SK-N-SH (cell line): ENCODE measurements at places on chromosomes 2 and 18. TPM values are rescaled to one million over a fixed set of nuclear protein-coding genes. Genes with fewer than 3 reads are reported as not detected.

ASIC4 gene
- polyA plus RNA-seq: 0.05 and 0.10 TPM in 2 replicates

AKAIN1 gene
- not detected in 2 replicates for polyA plus RNA-seq

EIF4E2 gene
- 27.6 and 29.1 TPM in 2 replicates for polyA plus RNA-seq

DNA sequence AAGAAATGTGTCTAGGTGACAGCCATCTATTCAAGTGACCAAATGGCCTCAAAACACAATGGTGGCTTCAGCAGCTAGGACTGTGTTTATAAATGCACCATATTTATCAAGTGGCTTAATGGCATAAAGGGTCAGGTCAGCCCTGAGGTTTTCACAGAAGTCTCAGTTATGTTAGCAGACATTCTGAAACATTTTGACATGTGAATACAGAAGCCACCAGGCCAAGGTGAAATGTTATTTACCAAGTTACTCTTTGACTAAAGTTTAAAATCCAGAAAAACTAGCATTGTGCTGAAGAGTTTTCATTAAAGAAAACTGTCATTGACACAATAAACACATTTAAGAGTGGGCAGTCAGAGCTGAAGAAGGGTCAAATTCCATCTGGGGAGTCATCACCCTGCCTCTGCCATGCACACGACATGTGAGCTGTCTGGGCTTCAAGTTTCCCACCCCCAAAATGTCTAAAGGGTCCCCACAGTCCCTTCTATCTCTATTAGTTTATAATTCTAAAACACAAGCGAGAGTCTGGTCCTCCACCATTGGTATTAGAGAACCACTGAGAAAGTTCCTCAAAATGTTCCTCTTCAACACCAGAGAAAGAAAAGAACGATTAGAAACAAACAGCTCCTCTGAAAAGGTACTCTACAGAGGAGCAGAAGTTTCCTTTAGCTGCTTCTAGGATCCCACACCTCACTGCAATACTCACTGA, 77.5 kb upstream of the FZD5 start:
- no peak for DNase-seq

DNA sequence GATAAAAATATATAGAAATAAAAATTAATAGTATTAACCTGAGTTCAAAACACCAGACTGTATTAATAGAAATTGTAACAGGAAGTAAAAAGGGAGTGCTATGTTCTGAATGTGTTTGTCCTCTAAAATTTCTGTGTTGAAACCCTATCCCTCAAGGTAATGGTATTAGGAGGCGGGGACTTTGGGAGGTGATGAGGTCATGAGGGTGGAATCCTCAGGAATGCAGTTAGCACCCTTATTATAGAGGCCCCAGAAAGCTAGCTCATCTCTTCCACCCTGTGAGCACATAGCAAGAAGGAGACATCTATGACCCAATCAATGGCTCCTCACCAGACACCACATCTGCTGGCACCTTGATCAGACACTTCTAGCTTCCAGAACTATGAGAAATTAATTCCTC, 124.5 kb downstream of the CMPK2 start:
- DNase-seq: no peak

GRCh38 chr2:44684559-44684958, 256.9 kb upstream of the SIX3 start:
- no peak for DNase-seq

DNA sequence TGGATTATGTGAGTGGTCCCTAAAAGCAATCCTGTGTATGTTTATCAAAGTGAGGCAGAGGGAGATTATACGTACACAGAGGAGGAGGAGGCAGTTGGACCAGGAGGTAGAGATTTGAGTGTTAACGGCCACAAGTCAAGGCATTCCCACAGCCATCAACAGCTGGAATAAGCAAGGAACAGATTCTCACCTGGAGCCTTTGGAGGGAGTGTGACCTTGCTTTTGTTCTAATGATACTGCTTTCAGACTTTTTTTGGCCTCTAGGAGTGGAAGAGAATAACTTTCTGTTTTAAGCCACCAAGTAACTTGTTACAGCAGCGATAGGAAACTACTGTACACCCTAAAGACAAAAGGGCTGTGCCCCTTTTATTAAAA, 18.1 kb downstream of the LCLAT1 start:
- no peak for DNase-seq

DNA sequence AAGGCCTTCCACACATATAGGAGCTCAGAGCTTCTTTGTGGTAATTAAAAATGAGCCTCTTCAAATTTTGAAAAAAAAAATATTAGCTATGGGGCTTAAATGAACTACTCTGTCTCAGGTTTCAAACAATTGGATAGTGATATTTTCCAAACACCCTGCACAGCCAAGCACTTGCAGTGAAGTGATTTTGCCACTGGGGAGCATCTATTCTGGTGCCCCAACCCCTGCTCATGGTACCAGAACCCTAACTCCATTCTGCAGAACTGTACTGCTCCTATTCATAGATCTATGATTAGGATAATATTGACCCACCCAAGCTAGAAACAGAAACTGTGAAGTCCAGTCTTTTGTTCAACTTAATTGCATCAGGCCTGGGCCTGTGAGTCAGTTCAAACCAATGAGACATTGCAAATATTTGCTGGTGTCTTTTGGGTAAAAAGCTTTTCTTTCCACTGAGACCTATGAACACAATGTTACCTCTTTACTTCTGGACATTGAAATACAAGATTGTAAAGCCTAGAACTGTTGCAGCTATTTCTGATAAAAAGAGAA, 324.0 kb downstream of the GALNT13 start:
- no peak for DNase-seq

- no peak for DNase-seq
These were observed 160.8 kb downstream of the PMAIP1 start for GRCh38 chr18:60060578-60060977.

GRCh38 chr2:48415836-48416515, 114.0 kb upstream of the STON1 start:
- no peak for DNase-seq
